ENCODE measurements at places on chromosomes 13 and 19.
A peak's percentile ranks its signal among the peaks of the same experiment; 100 is the strongest.

GRCh38 chr13:69028936-69029335, 1078.7 kb upstream of the ATXN8OS start:
- DNase-seq: no peak

DNA sequence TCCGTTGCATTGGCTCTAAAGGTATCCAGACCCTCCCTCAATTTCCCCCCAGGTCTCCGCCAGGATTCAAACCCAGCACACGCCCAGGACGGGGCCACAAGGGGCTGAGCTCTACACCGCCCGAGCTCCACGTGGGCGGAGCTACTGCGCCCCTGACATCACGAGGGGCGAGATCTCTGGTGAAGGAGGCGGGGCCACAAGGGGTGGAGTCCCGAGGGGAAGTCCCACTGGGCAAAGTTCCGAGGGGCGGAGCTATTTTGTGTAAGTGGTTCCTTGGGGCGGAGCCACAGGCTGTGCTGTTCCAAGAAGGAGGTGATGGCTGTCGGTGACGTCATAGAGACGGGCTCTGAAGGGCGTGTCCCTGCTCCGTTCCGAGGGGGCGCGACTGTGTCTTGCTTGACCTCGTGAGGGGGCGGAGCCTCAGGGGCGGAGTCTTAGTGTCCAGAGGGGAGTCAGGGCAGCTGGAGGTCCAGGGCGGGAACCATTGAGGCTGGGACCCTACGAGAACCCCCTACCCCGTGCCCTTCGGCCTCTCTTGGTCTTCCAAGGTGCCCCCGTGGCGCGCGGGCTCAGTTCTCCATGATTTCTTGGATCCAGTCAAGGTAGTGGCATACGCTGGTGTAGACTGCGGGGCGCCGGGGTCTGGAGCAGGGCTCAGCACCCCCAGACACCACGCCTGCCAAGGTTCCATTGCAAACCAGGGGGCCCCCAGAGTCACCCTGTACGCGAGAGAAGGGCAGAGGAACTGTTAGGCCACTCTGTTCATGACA, 1.3 kb upstream of the KLK8 start:
- DNase-seq: no peak

DNA sequence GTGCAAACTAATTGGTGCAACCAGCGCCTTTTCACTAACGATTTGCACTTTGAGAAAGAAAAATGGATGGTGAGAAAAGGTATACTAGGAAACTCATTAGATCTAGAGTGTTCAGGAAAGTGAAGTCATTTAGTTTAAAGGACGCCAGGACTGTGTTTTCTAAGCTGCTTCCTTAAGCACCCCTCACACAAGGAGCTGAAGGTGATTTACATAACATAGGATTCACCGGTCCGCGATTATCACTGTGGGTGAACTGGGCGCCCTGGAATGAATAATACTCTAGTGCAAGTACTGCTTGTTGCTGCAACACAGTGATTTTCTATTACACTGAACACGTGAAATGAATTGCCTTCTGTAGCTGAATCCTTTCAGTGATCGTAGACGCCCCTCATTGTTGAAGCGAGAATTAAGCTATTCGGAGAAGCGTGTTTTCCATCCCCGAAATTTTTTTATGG, 2.6 kb upstream of the MAB21L1 start:
- no peak for DNase-seq

- peak; percentile 25 for DNase-seq
These were observed 5.2 kb upstream of the MRPS31 start for GRCh38 chr13:40776232-40776631.

- no peak for DNase-seq
These were observed 14.7 kb upstream of the B3GLCT start for GRCh38 chr13:31184981-31185645.

- DNase-seq: no peak
These were observed at the start of gene PDX1 for GRCh38 chr13:27919934-27920676. Gene PDX1, plus strand, starts transcription at chr13:27920000. Its CDS starts 139 bp downstream, at chr13:27920139.

- DNase-seq: no peak
These were observed 71.6 kb downstream of the HSPH1 start for GRCh38 chr13:31090096-31090495.

GRCh38 chr19:21454901-21455300, 50.5 kb upstream of the ZNF429 start:
- no peak for DNase-seq

DNA sequence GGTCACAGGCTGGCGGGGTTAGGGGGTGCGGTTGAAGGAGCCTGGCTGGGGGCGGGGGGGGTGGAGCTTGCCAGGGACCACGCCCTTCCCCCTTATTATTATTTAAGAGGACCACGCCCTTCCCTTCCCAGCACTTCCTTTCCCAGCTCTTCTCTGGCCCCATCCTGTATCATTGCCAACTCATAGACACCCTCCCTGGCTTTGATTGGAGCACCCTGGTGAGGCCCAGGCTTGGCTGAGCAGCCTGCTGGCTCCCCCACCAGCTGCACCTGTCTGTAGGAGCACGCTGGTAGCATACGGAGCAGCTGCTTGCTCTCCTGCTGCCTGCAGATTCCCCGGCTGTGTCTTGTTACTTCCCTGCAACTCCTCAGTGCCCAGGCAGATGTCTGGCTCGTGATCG, 62.5 kb upstream of the PDX1 start:
- DNase-seq: no peak

DNA sequence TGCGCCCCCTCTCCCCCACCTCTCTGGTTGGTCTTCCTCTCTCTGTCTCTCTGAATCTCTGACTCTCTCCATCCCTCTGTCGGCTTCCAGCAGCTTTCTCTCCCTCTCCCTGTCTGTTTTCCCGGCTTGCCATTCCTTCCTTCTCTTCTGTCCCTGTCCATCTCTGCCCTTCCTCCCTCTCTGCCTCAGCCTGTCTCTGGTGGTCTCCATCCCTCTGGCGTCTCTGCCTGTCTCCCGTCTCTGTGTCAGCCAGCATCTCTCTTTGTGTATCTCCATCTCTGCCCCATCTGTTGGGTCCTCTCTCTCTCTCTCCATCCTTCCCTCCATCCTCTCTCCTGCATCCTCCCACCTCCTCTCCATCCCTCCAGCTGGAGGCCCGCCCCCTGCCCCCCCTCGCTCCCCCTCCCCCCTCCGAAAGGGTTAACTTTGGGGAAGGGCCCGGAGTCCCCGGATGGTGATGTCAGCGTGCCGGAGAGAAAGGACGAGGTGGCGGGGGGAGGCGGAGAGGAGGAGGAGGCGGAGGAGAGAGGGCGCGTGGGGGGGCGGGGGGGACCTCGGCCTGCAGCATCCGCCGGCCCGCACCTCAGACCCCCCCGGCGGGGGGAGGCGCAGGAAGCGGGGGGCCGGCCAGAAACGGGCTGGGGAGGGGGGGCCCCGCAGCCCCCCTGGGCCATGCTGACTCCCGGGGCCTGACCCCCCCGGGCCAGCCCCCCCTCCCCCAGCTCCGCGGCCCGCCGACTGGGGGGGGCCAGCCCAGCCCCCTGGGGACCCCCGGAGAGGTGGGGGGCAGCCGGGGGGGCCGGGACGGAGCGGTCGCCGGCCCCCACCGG, at the start of gene BRSK1:
Gene BRSK1 (plus strand): TSS at position 450 of the 830 bp plus-strand sequence. CDS start 446 bp downstream, outside the sequence.
- DNase-seq: peak; percentile 42

GRCh38 chr13:106919638-106920037, 351.7 kb upstream of the ARGLU1 start:
- DNase-seq: no peak

GRCh38 chr13:34862311-34862710, 79.8 kb upstream of the NBEA start:
- DNase-seq: no peak

DNA sequence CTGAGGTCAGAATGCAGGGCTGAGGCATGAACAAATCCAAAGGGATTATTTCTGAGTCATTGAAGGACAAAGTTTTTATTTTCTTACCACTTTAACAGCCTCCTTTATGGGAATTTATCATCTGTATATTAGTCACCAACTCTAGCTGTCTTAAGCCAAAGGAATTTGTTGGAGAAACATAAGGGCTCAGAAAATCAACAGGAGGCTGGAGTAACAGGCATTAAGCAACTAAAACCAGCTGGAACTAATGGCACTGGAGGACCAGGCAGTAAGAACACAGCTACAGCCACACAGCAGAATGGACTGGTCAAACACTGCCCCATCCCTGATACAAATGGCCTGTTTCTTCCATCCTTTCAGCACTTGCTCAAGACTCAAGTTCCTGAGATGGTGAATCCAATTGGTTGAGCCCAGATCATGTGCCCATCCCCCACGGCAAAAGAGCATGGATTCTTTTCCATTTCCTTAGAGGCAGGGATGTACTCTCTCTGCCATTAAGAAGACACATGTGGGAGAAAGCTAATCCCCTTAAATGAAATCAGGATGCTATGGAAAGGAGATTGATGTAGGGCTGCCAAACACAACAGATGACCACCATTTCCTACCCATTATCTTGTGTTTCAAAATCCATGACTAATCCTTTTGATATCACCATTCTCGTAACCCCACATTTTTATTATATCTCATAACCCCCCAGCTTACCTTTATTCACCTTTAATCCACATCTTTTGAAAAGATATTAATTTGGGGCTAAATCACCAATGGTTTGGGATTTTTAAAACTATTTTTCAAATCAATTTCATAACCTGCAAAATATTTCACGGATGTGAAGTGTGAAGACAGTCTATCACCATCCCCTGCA, 157.0 kb upstream of the FNDC3A start:
- no peak for DNase-seq

DNA sequence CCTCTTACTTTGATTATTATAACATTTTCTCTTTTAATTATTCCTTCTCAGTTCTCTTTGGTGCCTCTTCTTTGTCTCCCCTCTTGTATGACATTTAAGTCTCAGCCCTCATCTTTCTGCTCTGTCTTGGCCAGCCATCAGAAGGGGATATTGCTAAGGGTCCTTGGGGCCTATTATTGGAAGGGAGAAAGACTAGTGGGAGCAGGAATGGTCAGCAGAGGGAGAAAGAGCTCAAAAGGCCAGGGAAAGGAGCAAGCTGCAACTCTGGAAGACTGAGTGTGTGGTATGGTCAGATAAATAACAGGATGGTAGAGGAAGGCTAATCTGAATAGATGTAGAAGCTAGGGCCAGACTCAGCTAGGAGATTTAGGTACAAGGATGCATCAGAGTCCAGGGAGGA, 336.9 kb downstream of the TDRD3 start:
- no peak for DNase-seq

GRCh38 chr13:94454906-94455305, 24.6 kb downstream of the DCT start:
- peak; percentile 17 for DNase-seq

- DNase-seq: no peak
These were observed 407.8 kb downstream of the COG6 start for GRCh38 chr13:40063278-40063698.

DNA sequence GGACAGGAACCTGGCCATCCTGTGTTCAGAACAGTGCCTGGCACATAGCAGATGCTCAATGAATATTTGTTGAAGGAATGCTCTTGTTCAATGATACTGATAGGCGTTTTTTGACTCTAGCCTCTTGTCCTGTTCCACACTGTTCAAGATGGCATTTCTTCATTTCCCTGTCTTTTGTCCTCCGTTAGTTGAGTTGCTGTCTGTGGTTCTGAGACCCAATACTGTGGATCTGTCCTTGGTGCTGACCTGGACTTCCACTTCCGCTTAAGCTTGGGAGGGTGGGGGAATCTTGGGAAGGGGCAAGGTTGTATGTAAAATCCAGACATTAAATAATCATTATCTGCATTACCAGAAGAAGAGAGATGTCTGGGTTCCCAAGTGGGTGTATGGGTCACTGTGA, 8.3 kb upstream of the KCNN4 start:
- DNase-seq: no peak

DNA sequence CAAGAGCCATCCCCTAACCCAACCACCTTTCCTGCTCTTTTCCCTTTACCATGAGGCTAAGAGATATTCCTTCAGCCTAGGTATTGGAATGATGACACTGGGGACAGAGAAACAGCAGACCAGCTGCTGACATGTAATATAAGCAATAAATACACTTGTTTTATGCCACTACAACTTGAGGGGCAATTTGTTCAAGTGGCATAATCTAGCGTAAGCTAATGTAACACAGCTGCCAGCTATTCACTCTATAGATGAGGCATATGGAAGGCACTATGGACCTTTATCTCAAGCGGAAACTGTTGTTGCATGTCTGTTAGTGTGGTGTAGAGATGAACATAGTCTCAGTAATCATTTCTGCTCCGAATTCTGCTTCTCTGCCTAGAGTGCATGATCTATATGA, 111.1 kb downstream of the STARD13 start:
- no peak for DNase-seq

GRCh38 chr13:31227063-31227462, 27.3 kb downstream of the B3GLCT start:
- no peak for DNase-seq

DNA sequence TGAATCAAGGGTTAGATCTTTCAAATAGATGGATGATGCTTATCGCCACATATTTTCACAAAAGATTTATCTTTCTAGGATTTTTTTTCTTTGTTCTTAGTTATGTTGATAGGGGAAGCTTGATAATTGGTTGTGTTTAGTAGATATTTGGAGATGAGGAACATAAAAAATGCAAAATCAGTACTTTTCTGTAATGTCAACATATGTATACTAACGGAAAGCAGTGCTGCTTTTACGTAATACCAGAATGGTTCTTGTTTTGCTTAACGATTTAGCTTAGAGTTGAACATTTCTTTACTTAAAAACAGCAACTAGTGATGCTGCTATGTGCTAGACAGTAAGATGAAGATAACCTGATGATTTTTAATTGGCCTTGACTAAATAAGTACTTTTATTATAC, 3.0 kb downstream of the ZMYM2 start:
- no peak for DNase-seq

- DNase-seq: no peak
These were observed 56.9 kb upstream of the TSHZ3 start for GRCh38 chr19:31406106-31406505.

GRCh38 chr13:24675806-24676570, 4.2 kb upstream of the ATP12A start:
- DNase-seq: no peak

DNA sequence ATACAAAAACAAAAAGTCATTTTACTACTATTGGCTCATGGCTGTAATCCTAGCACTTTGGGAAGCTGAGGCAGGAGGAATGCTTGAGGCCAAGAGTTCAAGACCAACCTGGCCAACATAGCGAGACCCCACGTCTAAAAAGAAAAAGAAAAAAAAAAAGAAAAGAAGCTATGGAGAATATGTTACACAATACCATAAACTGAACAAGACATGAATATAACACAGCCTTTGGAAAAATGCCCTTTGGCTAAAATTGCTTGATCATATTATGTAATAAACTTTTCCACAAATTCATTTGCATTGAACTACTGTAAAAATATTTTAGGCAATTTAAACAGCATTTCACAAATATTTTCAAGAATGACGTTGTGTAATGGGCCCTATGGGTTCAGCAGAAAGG, 3.7 kb upstream of the ZNF415 start:
- no peak for DNase-seq

DNA sequence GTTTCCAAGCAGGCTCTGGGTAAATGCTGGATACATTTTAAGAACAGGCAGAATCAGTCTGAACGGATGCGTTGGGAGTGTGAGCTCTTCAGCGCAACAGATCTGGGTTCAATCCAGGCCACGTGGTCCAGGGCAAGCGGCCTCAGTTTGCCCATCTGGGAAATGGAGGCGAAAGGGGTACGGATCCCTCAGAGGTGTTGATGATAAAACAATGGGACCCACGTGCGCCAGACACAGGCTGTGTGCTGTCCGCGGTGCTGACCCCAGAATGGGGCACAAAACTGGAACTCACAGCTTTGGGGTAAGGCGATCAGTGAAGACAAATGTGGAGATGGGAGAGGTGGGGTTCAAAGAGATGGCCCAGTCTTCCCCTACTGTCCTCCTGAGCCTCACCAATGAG, 13.1 kb upstream of the PDE4C start:
- DNase-seq: no peak

- DNase-seq: no peak
These were observed 139.3 kb downstream of the DACH1 start for GRCh38 chr13:71727662-71728061.

GRCh38 chr13:97934590-97934989, 18.9 kb upstream of the IPO5 start:
- no peak for DNase-seq

- DNase-seq: peak; percentile 9
These were observed 911 bp downstream of the ENOX1 start for GRCh38 chr13:43785650-43786471.

Measured in stimulated activated CD4-positive, alpha-beta T cell treated with anti-CD3 and anti-CD28 coated beads, Interleukin-4, amount 100 ng/mL, for 24 hours (primary cell).